ENCODE measurements at places on chromosomes 4 and X.
A peak's percentile ranks its signal among the peaks of the same experiment; 100 is the strongest.

DNA sequence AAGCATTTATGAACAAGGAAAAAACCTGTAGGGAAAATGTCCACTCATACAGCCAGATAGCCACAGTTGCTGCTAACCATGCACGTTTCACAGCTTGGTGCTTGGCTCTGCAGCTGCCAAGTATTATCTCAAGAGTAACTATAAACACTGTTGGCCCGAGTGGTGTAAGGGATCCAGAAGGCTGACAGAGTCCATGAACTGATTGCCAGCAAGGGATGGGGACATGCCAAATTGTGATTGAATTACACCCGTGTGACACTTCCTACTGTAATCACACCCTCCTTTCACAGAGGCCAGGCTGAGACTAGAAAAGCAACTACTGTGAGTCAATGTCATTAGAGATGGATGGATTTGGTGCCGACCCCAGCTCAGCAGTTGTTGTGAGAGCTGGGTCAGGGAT, 223.9 kb upstream of the ANKRD50 start:
- DNase-seq = no peak

DNA sequence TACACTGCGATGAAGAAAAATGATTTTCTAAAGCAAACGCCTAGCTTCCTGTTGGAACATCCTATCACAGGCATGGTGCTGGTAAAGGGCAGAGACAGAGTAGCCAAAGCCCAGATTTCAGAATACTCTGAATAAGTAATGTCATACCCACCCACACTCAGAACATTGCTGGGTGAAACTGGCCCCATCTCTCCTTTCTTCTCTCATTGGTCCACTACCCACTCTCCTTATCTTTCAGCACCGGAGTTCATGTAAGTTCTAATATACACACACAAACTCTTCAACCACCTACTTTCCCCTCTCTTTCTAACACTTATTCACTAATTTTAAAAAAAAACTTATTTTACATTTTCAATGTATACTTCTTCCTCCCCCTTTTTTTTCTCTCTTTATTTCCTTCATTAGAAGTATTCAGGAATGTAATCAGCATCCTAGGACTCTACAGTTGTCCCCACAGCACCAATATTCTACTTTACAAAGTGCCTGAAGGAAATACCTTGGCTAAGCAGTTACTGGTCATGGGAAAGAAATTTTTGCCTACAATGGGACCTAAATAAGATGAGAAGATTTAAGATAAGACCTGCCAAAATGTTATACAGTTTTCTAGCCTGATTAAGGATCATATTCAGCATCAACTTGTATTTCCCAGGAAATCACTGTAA, 63.0 kb downstream of the SEC24D start:
- no peak for DNase-seq

- no peak for DNase-seq
Measured at GRCh38 chr4:155950461-155950860, 3.2 kb downstream of the CTSO start.

DNA sequence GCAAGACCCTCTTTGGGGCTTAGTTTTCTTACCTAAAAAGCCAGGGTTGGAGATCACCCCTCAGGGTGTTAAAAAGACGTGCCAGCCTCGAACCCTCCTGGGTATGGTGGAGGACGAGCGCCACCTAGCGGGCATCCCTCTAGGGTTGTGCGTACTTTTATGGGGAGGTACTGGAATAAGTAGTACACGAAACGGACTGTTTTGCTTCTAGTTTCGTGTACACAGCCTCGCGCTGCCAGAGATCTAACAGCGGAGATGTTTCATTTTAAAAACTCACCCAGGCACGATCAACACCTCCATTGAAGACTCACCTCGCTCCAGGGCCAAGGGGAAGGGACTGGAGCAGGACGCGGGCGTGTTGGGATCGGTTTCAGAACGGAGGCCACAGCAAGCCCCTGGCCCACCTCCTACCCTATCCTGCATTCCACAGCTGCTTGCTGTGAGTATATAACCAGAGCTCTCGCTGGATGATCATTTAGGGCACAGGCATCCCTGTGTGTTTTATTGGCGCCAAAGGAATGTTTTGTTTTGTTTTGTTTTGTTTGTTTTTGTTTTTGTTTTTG, 4.8 kb upstream of the NKX3-2 start:
- DNase-seq = peak; percentile 91

GRCh38 chr4:143667461-143667860, 33.0 kb downstream of the FREM3 start:
- no peak for DNase-seq

GRCh38 chr4:171876636-171877035, 63.4 kb downstream of the GALNTL6 start:
- DNase-seq = no peak

DNA sequence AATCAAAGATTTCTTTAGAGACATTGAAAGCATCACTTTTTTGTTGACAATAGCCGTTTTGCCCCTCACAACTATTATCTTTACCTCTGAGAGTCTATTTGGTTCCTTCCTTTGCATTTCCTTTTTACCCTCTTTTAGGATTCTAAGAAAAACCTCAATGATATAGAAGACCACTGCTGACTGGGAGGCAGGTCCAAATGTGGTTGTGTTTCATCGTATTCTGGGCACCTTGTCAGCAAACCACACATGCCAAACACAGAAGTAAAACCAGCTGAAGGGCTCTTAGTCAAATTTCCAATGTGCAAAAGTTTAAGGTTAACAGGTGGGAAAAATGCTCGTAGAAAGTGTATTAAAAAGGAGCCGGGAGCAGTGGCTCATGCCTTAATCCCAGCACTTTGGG, 5.1 kb upstream of the PRMT9 start:
- DNase-seq = no peak

DNA sequence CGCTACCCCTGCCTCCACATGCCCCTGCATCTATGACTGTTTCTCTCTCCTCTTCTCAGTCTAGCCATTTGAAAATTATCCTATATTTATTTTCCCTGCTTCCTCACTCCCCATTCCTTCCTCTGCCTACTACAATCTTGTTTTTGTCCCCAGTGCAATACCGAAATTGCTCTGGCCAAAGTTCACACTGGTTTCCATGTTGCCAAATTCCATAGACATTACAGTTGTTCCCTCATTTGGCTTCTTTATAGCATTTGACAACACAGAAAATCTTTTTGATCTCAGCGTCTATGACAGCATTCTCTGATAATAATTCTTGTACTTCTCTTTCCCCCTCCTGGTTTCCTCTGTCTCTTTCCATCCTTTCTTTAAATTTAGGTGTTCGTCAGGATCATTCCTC, 99.4 kb downstream of the GPR82 start:
- no peak for DNase-seq

DNA sequence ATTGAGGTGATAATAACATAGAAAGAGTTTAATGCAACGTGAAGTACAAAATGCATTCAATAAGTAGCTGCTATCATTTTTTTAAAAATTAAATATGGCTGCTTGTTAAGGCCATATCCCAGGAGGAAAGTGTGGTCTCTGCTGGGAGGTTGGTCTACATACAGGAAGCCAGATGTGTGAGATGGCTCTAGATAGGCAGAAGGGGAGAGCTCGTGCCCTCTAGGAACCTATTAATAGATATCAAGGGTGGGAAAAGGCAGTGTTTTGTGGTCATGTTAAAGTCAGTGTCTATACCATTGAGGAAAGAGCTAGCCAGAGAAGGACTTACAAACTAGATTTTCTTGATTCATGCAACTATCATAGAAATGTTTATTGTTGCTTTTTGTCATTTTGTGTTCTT, 140.5 kb downstream of the KLHL8 start:
- DNase-seq = no peak

DNA sequence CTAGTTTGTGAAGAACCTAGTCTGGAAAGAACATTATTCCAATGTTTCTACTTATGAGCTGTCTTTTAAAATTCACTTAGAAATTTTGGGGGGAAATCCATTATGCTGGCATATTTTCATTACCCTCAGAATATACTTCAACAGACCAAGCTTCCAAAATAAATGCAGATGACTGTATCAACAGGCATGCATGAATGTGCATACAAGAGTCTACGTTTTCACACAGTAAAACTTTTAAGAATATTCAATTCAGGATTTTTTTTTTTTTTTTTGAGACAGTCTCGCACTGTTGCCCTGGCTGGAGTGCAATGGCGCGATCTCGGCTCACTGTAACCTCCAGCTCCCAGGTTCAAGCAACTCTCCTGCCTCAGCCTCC, 49.7 kb downstream of the ABCG2 start:
- DNase-seq = no peak

GRCh38 chr4:36208893-36209473, 35.3 kb downstream of the ARAP2 start:
- peak; percentile 21 for DNase-seq

DNA sequence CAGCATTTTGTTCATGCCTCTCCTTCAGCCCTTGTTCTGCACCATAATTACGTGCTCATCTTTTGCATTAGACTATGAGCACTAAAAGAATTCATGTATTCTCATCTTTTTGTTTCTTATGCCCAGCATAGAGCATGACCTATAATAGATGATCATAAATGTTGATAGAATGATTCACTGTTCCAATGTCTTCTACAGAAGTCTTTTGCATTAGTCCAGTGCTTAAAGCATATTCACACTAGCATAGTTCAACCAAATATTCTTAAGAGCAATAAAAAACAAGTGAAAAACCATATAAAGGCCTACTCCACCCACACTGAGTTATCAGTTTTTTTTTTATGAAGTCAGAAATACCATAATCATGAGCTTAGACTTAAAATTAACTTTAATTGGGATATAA, 36.5 kb upstream of the SLC10A4 start:
- DNase-seq = no peak

GRCh38 chrX:14753441-14753840, 119.4 kb downstream of the FANCB start:
- no peak for DNase-seq

DNA sequence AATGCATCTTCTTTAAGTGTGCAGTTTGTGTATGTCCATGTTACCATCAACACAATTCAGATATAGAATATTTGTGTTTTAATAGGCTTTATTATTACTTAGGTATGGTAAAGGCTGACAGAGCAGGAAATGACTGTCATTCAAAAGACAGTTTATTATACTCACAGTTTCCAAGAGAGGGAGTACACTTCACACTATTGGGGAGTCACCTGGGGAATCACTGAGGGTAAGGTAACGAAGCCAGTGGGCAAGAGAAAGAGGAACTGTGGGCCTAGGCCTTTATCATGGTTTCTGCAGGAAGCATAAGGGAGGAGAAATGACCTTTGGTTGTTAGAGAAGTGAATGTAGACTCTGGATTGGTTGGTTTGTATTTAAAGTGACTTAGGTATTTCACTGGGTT, 235.1 kb upstream of the HCCS start:
- peak; percentile 7 for DNase-seq

GRCh38 chrX:55767100-55767499, 49.6 kb downstream of the RRAGB start:
- DNase-seq = no peak

DNA sequence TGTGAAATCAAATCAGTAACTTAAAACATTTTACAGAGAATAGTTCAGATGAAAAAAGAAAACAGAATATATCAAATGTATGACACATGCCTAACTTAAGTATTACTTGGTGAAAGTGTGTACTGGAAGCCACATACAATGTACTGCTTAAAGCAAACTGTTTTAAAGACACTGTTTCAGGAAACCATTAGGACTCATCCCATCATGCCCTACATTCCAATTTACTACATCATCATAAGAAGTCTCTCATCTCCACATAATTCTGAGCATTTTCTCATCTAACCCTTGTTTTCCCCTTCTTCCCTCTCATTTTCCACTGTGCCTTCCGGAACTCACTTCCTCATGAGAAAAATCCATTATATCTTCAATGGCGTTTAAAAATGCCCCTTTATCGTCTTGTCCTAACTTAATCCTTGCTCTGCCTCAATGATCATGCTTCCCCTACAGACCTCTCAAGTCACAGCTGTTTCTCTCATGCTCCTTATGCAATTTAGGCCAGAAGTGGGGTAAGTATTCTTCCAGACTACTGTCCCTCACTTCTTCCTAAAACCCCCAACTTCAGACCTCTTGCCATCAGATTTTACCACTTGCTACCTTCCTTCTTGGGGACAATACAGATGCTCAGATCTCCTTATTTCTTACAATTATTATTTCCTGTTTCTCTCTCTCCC, 26.8 kb upstream of the FGF5 start:
- no peak for DNase-seq

- peak; percentile 85 for DNase-seq
Measured at GRCh38 chrX:47361538-47362511, 8.6 kb upstream of the ZNF157 start.

DNA sequence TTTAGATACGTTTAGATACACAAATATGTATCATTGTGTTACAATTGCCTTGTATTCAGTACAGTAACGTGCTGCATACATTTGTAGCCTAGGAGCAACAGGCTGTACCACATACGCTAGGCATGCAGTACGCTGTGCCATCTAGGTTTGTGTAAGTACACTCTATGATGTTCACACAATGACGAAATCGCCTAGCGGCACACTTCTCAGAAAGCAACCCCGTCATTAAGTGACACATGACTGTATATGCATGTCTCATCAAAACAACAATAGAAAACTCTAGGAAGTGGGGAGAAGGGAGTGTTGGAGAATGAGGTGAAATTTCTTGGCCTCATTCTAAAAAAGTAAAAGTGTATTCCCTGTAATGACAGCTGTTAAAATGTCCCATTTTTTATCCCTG, 32.7 kb downstream of the CCDC149 start:
- no peak for DNase-seq

GRCh38 chr4:98493296-98493695, 165.1 kb downstream of the TSPAN5 start:
- peak; percentile 43 for DNase-seq

- no peak for DNase-seq
Measured at GRCh38 chr4:25972984-25973745, 59.1 kb downstream of the SMIM20 start.

DNA sequence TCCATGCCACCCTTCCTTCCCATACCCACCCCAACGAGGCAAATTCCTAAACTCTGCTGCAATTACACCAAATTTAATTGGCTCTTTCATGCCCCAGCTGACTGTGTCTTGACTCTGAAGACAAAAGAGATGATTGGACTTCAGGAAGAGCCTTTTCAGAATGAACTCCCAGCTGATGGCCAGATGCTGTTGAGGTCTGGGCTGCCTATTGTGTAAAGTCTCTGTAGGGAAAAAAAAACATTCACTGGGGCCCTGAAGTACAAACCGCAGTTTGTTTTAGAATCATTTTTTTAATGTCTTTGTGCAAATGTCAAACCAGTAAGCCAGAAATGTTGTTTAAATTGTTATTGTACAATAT, 174.8 kb downstream of the HHIP start:
- no peak for DNase-seq

GRCh38 chrX:5957506-5957905, 271.2 kb downstream of the NLGN4X start:
- DNase-seq = no peak

DNA sequence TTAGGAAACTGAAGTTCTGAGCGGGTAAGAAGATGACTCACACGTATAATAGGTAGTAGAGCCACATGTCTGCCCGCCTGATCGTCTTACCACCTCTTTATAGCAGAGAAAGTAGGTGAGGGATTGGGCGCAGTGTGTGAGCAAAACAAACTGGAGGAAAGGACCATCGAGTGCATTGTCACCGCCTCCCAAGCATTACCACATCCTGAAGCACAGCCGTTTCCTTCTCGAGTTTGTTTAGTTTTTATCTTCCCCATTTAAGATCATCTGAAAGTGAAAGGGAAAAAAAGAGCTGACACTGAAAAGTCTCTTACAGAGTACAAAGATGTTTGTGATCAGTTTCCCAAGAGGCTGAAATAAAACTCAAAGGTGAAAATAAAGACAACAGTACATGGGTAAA, 14.8 kb downstream of the PDK3 start:
- peak; percentile 54 for DNase-seq

GRCh38 chr4:190020790-190021717, 6.0 kb downstream of the FRG2 start:
- DNase-seq = peak; percentile 45

Data from GM13977 (cell line).